ENCODE measurements at places on chromosomes 3 and 15.

GRCh38 chr3:195270079-195270816 lies 711 bp downstream of the XXYLT1 start:
- DNase-seq = peak; percentile 30

- DNase-seq = no peak
Measured at GRCh38 chr15:88610701-88611231, 10.4 kb upstream of the AEN start.

DNA sequence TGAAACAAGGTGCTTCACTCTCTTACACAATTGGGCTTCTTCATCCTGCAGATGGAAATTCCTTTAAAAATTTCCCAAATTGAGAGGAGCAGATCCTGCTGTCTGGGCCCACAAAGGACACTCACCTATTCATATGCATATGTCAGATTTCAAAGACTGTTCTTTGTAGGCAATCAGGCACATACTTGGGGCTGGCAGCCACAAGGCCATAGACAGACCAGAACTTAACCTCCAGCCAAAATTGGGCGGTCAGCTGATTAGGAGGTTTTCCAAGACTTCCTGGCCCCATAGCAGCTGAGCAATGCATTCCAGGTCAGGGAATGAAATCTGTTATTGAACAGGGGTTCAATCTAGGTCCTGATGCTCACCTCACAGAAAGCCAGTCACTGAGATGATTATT lies 15.0 kb upstream of the HPS3 start:
- no peak for DNase-seq

DNA sequence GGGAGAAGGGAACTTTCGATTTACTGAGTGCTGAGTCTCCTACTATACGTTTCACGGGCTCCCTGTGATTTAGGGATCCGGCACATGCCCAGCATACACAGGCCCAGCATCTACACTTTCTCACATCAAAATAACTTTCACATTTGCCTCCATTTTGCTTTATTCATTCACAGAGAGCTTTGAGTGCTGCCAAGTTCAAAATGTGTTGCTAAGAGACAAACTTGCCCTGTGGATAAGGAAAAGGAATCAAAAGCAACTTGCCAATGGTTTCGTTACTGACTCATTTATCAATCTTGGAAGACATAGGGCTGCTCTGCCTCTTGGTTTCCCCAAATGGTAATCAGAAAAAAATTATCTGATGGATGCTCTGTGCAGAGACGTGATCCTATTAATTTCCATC lies 86.3 kb upstream of the LRRN1 start:
- DNase-seq = no peak

- DNase-seq = no peak
Measured at GRCh38 chr3:73868688-73869315, 244.1 kb upstream of the PDZRN3 start.

DNA sequence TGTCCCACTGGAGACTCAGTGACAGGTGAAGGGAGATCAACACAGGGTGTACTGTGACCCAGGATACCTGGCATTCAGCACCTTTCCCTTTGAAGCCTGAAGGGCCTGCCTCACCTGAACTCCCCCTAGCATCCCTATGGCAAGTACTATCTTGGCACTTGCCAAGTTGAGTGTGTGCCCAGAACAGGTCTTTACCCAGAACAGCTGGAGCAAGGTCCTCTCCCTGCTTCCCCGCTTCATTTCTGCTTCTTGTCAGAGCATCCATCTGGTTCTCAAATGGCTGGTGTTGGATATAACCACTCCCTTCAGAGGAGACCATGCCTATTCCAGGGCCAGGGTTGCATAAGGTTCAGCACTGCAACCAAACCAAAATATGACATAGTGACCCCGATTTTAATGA lies 73.0 kb downstream of the FAM43A start:
- no peak for DNase-seq

DNA sequence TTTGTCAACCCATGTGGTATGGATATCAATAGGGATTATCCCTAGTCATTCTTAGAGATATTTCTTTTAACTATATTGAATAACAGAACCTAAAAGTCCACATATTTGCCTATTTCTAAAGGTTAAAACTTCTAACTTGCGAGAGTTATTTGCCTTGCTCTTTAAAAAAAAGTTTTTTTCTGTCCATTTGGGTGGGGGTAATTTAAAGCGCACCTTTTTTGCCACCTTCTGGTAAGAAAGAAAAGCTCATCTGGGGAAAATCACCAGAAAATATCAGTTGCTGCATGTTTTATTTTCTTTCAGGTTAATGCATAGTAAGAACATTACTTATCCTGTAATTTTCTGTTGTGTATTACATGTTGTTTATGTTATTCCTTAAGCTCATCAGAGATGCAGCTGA lies 242.0 kb upstream of the GOLGA6L4 start:
- no peak for DNase-seq

DNA sequence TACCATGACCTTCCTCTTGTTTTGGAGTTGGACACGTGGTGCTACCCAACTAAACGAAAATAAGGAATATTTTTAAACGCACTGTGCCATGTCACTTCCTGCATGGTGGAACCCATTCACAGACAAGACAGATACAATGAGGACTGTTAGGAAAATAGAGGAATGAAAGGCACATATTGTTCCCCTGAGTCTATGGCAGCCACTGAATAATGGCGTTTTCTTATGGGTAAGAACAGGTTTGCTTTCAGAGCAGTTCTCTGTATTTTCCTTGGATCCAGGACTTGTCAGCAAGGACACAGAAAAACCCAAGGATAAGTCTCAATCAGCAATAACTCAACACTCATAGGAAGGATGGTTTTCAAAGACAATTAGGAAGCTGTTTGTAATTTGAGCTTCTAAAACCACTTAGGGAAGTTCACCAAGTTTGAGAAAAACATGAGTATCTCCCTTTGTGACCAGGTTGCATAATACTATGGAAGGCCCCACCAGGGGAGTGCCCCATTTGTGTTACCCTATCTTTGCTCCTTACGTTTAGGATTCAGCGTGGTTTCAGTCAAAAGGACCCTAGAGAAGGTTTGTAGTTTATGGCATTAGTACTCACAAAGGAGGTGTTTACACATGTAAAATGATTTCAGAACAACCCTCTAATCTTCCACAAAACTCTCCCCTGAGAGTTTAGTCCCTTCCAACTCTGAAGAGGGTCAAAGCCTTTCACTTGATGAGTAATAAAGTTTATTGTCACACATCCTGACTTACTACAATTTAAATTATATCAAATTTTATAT lies 487.2 kb upstream of the ATP11B start:
- no peak for DNase-seq

GRCh38 chr3:18223571-18223970 lies 201.6 kb downstream of the SATB1 start:
- DNase-seq = no peak

DNA sequence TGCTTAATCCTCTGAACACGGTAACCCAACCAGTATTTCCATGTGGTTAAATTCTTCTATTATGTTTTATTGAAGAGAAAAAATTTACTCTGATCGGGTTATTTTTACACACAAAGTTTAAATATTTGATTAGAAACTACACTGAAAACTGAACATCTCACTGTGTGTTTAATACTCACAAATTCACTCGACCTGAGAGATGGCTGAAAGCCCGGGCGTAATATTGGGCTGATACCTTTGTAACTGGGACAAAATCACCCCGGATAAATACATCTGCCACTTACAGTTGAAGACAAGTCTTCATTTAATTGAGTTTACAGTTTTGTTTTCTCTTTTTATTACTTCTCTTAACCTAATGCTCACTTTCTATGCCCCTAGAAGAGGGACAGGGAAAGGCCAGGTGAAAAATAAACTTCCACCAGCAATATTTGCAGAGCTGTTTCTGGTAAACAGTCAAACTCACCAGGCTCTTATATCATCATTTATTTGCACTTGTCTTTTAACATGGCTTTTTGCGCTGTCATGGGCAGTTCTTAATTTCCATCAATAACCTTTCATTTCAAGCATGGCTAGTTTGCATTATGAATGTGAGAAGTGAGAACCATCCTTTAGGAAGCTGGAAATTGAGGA lies 145.6 kb upstream of the TMCO5A start:
- DNase-seq = no peak
